Amygdala (tissue), 56 donors: ENCODE measurements at places on chromosomes 2 and 18.

DNA sequence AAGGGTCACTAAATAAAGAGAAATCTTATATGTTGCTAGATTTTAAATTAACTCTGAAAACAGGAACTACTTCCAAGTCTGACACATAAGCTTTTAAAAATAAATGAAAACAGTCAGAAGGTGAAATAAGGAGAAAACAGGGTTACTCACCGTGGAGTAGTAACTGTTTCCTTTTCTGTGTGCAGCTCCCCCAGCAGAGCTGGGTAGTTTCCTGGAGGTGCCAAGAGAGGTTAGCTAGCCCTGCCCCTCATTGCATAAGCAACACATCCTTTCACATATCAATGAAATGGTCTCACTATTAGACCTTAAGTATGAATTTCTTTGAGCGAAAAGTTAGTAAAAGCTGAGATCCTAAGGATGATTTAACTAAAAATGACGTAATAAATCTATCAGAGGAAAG is 54.0 kb upstream of the GPR75 start:
- no peak for DNase-seq

DNA sequence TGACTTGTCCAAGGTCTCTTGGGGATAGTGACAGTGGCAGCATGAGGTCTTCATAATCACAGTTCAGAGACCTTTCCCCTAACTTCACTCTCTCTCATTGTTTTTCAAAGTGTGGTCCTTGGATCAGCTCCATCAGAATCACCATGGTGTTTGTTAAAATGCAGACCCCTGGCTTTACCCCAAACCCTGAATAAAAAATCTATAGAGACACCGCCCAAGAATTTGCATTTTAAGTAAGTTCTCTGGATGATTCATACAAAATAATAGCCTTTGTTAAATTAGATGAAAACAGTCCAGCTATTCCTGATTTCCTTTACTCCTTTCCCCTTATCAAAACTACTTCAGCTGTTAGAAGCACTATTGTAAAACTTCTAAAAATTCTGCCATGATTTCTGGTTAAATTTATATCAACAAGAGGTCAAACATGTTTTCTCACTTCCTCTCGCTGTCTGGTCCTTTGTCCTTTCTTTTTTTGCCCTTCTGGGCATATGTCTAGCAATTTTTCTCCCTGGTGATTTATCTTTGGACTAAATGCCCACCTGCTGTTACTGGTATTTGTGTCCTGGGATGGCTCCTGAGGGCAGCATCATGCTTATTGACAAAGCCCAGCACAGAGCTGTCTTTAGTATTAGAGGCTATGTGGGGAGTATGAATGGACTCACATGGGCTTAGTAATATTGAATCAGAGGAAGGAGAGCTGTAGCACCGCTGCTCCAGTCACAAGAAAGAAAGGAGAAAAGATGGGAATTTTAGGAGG is 63.4 kb downstream of the LHCGR start:
- no peak for DNase-seq

DNA sequence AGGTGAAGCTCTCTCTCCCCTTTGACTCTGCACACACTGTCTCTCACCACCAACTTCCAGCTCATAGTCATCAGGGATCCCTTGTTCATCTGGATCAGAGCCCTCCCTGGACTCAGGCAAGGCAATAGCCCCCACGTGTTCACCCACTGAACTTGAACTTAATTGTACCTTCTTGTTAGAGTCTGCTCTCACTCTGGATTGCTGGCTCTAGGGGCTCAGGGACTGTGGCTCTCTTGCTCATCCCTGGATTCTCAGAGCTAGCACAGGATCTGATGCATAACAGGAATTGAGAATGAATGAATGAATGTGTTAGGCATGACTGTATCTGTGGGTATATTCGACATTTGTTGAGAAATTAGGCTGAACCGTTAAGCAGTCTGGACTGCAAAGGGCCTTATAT is 16.7 kb upstream of the ASAP2 start:
- no peak for DNase-seq

- no peak for DNase-seq
Measured at GRCh38 chr2:100568989-100569388, 6.2 kb downstream of the PDCL3 start.
